ENCODE measurements at places on chromosomes 1 and 21. TPM values are rescaled to one million over a fixed set of nuclear protein-coding genes. Genes with fewer than 3 reads are reported as not detected.

GRCh38 chr1:234913771-234914170 lies 214.9 kb downstream of the TOMM20 start:
- no peak for DNase-seq

The CASP9 gene
- 14.9 TPM for total RNA-seq

The KRTAP19-1 gene
- total RNA-seq: not detected

GRCh38 chr21:27366646-27367235 lies 399.9 kb upstream of the ADAMTS5 start:
- no peak for DNase-seq

The PSMB4 gene
- total RNA-seq: 175 TPM

The C1orf185 gene
- not detected for total RNA-seq
